ENCODE measurements at places on chromosomes 16 and 17.

DNA sequence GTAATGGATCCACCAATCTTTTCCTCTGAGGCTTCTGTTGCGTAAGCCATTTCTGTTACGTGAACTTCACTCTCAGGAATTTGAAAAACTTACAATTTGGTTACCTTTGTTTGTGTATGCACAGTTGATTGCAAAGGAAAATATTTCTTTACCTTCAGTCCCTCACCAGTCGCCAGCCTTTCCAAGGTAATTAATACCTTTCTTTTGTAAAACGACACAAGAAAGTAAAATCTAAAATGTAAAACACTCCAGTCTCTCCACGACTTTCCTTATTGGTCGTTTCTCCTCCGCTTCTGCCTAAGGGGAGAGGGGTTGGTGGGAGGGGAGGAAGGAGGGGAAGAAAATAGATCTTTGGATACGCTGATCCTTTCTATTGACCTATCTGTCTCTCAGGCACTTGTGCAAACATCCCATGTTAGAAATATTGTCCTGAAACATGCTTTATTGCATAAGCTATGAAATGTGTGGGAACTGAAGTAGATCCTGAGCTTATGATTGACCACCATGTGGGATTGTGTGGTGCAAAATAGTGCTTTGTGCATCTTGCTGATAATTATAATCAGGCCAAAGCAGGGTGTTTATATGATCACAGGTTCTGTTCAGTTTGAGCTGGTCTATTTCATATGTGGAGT is 32.4 kb upstream of the EFCAB13 start:
- DNase-seq: no peak

DNA sequence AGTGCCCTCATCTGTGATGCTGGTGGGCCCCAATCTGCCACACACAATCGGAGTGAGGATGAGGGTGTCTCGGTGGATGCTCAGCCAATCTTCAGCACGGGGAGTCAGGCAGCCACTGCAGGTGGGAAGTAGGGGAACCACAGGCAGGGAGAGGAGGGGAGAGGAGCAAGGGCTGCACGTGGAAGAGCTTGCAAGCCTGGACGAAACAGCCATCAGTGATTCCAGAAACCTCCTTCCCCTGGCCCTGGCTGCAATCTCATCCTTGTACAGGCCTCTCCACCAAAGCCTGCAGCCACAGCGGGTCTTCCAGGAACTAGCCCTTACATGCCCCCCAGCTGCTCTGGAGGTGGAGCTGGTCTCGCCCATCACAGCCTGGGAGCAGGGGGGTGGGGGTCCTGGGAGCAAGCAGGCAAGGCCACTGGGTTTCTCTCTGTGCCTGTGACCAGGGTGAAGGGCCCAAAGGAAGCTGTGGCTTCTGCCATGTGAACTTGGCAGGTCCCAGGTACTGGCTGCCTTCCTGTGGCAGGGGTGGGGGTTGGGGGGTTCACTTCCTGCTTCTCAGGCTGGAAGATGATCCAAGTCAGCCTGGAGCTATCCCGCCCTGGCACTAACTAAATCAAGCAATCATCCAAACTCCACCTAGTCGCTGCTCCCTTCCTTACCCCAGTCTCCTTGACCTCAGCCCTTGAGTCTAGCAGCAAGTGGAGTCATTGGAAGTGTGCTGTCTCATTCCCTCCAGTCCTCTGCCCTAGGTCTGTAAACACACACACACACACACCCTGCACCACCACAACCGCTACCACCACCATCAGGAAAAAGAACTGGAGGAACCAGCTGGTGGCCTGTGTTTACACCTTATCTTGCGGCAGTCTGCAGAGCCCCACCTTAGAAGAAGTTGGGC is 29.4 kb upstream of the MLKL start:
- DNase-seq: no peak

DNA sequence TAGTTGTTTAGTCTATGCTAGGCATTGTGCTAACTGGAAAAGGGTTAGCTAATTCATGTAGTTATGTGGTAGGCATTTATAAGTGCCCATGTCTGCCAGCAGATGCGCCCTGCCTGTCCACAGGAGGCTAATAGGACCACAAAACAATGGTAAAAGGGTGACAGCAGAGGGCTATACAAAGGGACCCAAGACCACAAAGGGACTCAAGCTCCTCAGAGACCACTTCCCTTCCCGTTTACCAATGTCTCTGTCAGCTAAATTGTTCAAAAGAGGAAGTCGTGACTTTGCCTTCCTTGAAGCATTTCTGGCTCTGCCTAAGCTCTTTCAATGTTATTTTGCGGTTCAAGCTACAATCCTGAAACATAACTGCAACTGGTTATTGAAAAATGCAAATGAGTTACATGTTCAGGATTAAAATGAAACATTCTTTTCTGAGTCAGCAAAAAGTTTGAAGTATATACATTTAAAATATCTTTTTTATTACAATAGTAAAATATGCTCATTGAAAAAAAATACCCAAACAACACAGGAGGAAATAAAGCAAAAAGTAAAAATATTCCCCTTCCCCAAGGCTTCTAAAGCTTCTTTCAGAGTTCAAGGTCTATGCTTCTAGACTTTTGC is 149.2 kb downstream of the MAF start:
- no peak for DNase-seq

- DNase-seq: no peak
Observed at GRCh38 chr16:47250983-47251382, 107.2 kb upstream of the NETO2 start.

GRCh38 chr17:76688165-76688622 is 22.6 kb downstream of the MXRA7 start:
- DNase-seq: no peak

DNA sequence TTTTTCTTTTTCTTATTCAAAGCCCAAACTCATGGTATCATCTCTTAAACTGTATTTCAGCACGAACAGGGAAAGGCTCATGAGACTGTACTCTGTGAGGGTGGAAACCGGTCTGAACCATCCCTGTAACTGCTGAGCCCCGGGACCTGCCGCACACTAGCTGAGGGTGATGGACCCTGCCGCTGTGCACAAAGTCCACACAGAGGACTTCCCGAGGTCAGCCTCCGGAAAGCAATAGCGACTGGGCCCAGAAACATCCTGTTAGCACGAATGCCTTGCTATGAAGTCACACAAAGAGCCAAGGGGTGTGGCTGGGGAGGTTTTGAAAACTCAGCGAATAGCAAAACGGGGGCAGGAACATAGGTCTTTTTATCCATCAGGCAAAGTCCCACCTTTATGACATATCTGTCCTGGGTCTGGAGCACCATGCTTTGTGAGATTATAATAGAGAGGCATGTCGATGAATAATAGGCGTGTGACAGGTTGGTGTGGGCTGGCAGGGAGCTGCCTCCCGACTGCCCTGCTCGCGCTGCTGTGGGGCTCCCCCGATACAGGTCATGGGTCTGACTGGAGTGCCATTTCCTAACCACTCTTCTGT is 33.4 kb downstream of the CDK5R1 start:
- no peak for DNase-seq

DNA sequence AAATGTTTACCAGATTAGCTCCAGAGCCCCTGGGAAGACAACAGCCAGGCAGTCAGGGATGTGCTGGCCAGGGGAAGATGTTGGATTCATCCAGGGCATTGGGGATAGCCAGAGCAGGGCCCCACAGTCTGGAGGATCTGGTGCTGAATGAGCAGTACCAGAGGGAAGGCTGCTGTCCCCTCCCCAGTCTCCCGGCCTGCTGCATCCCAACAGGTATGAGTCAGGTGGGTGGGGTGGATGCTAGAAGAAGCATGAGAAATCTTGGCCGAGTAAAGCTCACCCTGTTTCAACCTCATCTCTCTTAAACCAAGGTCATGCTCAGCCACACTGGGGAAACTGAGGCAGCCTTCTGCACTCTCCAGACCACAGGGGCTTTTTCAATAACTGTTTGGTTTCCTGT is 71.9 kb upstream of the SEC14L1 start:
- no peak for DNase-seq

DNA sequence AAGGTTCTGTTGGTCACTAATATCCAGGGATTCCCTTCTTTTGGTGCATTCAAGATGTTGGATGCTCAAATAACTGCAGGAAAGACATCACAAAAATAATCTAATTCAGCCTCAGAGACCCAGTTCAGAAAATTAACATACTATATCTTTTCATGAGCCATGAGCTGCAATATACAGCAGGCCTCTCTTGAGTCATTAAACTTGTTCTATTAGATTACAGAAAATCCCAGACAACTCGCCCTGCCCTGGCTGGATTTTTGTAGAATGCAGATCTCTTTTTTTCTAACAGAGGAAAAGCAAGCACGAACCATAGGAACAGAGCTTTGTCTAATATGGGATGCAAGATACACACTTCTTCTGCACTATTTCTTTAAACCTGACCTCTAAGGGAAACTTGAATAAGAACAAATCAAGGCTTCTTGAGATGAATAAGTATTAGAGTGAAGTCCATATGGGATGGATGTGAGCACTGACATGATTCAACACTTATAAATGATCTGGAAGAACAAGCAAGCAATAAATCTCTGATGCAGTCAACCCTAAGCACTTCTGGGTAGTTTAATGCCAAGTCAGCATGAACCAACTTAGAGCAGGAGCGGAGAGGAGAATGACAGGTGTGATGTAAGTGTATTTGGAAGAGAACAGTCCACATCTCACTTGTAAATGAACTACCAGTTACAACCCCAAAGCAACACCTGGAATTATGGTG is 70.7 kb upstream of the GNAO1 start:
- DNase-seq: no peak

GRCh38 chr16:2337431-2338296 is 2.9 kb downstream of the ABCA3 start:
- DNase-seq: no peak

DNA sequence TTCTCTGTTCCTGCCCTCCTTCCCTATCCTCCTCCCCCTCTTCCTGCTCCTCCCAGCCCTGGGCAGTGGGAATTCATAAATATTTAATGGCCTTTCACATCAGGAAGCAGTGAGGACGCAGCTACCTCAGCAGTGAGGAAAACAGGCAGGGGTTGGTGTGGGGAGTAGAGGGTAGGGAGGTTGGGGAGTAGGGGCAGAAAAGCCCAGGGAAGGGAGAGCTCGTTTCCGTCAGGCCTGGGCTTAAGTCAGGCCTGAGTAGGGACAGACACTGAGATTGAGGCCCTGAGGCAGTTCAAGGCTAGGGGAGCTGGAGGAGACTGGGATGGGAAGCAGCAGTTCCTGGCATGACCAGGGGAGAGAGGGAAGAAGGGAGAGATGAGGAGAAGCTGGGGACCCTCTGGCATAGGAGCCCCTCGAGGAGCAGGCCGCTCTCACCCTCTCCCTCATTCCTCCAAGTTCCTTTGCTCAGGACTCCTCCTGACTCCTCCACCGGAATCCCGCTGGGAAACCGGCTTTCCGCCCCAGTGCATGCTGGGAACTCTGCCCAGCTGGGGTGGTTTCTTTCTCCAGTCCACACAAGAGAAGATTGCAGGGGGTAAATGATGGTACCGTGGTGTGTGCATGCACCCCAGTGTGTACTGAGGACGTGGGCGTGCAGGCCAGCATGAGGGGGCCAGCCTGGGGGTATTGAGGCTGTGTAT is 6.2 kb downstream of the SAMD14 start:
- DNase-seq: no peak

GRCh38 chr16:30745082-30745481 is 3.1 kb upstream of the PHKG2 start:
- no peak for DNase-seq

DNA sequence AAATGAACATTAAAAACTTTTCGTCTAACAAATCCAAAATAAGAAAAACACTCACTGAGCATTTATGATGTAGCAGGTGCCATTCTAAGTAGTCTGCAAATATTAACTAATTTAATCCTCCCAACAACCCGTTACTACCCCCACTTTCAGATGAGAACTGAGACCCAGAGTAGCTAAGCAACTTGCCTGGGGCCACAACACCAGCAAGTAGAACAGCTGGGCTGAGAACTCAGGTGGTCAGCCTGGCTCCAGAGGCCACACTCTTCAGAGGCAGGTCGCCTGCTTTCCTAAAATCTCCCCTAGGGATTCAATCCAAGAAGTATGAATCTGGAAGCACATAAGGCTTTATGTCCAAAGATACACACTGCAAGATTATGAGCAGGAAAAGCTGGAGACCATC is 6.2 kb downstream of the MBTPS1 start:
- no peak for DNase-seq

GRCh38 chr17:83154311-83155127 is 75.1 kb downstream of the METRNL start:
- no peak for DNase-seq

- DNase-seq: no peak
Observed at GRCh38 chr17:27670791-27671590, 40.0 kb downstream of the LGALS9 start.

- DNase-seq: no peak
Observed at GRCh38 chr16:29791845-29792807, 1.6 kb downstream of the KIF22 start.

- no peak for DNase-seq
Observed at GRCh38 chr16:85583491-85584181, 29.5 kb upstream of the GSE1 start.

GRCh38 chr16:3774156-3774767 is 56.9 kb upstream of the TRAP1 start:
- DNase-seq: no peak

- DNase-seq: no peak
Observed at GRCh38 chr17:14940938-14941265, 324.2 kb downstream of the PMP22 start.

DNA sequence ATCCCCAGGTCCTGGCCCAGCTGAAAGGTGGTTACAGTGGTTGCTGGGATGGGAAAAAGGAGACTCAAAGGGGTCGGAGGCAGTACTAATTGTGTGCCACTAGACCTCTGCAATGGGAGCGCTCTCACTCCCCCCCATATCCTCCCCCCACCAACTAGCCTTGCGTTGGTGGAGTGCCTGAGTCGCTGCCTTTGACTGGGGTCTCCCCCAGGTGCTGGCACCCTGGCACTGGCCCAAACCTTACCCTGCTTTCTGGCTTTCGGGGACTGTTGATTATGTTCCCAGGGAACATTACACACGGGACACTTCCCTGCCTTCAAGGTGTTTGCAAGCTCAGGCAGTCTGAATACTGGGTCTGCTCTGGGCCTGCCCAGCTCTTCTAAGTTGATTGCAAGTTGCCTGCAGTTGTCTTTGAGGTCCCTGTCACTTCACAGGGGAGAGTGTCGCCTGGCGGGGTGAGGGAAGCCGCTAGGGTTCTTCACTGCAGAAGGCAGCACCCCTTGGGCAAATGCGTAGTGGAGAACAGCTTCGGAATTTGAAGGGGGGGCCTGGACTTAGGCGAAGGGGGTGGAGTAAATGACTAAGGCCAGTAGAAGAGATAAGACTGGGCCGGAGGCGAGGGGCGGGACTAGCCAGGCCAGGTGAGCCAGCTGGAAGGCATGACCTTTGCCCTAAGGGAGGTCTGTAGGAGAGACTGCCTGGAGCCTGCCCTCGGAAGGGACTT is 98.0 kb downstream of the RAB11FIP4 start:
- DNase-seq: no peak

- DNase-seq: no peak
Observed at GRCh38 chr16:13205352-13205751, 304.0 kb downstream of the SHISA9 start.
